ENCODE measurements at places on chromosomes 2 and 18.

GRCh38 chr2:240217431-240218301 is 77.2 kb upstream of the OTOS start:
- no peak for DNase-seq

DNA sequence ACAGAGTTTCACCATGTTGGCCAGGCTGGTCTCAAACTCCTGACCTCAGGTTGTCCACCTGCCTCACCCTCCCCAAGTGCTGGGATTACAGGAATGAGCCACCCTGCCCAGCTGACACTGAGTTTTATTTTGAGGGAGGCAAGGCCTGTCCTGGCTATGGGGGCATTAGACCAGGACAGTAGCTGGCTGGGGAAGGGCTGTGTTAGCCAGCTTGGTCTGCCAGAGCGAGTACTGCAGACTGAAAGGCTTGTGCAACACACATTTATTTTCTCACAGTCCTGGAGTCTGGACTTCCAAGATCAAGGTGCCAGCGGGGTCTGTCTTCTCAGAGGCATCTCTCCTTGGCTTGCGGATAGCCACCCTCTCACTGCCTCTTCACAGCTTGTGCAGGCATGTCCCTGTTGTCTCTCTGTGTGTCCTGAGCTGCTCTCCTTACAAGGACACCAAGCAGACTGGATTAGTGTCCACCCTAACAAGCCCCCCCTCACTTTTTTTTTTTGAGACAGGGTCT is 59.4 kb upstream of the HAAO start:
- DNase-seq, result no peak

DNA sequence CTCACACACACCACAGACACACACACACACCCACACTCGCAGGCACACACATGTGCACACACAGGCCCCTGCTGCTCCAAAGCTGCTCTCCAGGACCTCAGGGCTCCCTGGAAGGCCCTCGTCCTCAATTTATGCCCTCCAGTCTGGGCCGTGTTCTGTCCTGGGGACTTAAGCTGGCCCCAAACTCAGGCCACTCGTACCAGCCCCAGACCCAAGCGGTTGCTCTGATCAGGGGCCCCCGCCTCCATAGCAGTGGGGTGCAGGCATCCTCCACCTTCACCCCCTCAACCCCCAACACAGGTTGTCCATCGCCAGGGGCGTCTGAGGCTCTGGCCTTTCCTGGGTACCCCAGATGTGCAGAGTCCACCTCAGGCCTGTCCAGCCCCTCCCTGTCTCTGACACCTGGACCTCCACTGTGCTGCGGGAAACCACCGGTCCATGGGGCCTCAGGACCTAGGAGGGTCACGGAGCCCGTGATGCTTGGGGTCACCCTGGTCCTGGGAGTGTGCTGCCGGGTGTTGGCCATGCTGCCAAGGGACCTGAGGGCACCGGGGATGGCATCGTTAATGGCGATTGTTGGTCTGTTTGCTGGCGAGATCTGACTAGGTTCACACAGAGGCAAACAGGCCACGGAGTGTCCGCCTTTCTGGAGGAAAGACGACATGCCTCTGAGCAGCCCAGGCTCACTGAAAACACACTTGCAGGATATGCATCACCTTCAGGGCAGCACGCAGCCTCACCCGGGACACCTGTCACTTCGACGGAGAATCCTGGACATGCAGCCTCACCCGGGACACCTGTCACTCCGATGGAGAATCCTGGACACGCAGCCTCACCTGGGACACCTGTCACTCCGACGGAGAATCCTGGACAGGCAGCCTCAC is 155.6 kb downstream of the NDUFA10 start:
- DNase-seq, result no peak

DNA sequence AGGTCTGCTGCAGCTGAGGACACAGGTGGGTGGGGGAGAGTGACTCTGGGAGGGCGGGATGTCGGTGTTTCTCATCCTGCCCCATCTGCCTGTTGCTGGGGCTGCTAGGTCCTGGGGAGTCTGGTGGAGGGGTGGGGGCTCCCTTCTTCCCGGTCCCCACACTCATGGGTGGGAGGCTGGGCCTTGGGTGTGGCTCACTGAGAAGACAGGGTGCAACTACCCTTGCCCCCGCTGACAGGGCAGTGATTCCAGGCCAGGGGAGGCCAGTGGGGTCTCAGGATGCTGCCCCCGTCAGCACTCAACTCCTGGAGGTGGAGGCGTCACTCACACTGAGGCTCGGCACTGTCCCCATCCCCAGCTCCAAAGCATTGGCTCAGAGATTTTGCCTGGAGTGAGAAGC is 7.7 kb upstream of the NFATC1 start:
- no peak for DNase-seq

DNA sequence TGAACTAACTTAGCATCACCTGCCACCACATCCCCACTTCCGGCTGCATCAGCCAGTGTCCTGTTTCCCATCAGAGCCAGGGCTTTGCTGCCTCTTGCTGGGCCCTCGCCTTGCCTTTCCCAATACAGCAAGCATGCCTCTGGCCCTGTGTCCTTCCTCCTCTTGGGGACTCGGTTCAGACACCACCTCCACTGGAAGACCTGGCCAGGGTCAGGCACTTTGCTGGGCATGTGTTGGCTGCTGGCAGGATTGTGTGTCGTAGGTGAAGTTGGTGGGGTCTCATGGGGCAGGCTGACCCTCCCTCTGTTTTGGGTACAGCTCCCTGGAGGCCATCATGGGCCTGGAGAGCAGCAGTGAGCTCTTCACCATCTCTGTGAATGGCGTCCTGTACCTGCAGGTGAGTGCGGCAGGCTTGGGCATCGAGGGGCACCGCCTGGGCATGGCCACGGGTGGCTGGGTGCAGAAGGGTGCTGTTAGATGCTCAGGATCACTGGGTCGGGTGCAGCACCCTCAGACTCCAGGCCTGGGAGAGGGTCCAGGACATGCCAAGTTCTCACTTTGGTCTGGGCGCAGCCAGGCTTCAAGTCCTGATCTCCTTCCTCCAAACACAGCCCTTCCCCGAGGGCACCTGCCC is 6.6 kb downstream of the ERFE start:
- DNase-seq, result no peak

DNA sequence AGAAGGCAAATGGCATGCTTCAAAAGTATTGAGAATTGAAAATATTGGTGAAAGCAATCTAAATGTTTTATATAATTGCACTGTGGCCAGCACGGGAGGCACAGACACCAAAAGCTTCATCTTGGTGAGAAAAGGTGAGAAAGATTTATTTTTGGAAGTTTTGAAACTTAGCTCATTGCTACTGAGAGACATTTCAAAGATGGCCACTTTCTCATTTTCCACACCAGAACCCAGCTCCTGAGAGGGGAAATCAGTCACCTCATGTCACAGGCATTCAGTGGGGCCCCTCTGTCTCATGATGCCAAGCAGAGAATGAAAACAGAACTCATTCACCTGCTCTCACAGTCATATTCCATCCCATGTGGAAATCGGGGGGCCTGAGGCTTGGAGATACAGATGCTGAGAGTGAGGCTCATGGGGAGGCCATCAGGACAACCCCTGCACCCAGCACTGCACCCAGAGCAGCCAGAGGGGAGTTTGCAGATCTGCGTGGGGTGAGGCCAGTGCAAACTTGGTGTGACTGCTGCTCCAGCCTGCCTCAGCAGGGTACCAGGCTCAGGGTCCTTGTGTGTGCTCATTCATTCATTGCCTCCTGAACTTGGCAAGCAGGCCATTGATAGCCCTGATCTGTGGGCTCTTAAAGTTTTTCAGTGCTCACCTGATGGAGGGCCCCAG is 31.4 kb downstream of the IL18R1 start:
- no peak for DNase-seq

DNA sequence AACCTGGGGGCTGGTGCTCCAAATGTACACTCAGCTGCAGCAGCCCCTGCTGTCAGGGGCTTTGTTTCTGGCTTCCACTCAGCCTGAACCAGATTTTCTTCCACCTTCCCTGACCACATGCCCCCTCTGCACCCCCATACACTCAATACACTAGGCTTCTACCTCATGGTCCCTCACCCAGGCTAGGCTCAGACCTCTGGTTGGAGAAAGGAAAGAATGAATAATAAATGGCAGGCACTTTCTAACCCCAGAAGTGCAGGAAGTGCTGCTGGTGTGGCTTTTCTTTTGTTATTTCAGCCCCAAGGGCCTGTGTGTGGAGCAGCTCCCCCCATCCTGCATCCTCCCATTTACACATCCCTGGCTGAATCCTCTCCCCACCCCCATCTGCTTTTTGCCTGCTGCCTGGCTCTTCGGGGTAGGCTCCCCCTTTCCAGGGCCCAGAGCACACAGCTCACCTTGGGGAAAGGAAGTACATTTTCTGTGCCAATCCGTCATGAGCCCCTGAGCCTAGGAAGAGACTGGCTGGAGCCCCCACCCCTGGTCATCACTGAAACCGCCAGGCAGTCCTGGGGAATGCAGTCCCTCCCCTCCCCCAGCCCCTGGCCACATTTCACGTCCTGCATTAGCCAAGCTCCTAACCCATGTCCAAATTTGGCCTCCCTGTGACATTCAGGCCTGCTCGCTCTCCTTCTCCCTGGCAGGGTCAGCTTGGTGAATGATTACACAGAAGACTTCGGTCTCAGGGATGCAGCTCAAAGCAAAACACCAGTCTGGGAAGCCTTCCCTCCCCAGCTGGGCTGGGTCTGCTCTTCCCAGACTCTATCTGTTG is 2.6 kb downstream of the DYSF start:
- no peak for DNase-seq

DNA sequence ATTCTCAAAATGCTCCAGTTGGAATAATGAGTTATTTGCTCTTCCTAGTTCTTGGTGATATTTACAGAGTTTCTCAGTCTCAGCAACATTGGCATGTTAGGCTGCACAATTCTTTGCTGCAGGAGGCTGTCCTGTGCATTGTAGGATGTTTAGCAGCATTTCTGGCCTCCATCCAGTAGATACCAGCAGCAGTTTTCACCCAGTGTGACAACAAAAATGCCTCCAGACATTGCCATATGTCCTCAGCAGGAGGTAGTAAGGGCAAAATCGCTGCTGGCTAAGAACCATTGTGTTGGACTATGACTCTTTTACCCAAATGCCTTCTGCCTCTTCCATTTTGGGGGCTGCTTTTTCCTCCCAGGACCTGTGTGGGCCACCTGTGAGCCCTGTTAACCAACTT is 50.4 kb downstream of the PAX8 start:
- DNase-seq, result no peak

DNA sequence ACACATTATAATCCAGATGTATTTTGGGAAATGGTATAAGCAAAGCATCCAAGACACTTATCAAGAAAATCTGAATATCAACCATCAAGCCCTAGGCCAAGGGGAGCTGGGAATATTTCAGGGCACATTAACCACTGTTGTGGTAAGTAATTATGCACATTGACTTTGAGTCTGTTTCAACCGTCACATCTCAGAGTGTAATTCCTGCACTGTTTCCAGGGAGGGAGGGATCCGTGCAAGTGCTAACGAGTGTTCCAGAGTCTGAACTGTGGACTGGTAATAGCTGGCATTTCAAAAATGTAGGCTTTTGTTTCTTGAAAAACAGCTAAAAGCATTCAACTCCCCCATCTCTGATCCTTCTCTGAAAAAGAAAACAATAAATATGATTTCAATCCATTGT is 681.6 kb downstream of the BCL11A start:
- no peak for DNase-seq

DNA sequence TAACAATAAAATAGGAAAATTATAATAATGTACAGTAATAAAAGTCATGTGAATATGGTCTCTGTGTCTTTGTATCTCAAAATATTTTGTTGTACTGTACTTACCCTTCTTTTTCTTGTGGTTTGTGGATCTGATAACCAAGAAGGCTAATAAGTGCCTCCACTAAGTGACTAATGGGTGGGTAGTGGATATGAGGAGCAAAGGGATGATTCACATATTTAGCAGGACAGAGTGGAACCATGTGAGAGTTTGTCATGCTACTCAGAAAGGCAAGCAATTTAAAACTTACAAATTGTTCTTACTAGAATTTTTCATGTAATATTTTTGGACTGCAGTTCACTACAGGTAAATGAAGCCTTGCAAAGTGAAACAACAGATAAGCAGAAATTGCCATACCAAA is 1241.2 kb upstream of the CDH2 start:
- DNase-seq, result no peak

GRCh38 chr2:202149155-202149762 is 76.2 kb downstream of the KIAA2012 start:
- DNase-seq, result no peak

GRCh38 chr2:63662028-63662804 is 73.5 kb downstream of the MDH1 start:
- DNase-seq, result no peak

GRCh38 chr18:12308386-12309100 is 502 bp downstream of the TUBB6 start:
- no peak for DNase-seq

- DNase-seq, result no peak
Observed at GRCh38 chr2:128776461-128777195, 458.0 kb upstream of the HS6ST1 start.

DNA sequence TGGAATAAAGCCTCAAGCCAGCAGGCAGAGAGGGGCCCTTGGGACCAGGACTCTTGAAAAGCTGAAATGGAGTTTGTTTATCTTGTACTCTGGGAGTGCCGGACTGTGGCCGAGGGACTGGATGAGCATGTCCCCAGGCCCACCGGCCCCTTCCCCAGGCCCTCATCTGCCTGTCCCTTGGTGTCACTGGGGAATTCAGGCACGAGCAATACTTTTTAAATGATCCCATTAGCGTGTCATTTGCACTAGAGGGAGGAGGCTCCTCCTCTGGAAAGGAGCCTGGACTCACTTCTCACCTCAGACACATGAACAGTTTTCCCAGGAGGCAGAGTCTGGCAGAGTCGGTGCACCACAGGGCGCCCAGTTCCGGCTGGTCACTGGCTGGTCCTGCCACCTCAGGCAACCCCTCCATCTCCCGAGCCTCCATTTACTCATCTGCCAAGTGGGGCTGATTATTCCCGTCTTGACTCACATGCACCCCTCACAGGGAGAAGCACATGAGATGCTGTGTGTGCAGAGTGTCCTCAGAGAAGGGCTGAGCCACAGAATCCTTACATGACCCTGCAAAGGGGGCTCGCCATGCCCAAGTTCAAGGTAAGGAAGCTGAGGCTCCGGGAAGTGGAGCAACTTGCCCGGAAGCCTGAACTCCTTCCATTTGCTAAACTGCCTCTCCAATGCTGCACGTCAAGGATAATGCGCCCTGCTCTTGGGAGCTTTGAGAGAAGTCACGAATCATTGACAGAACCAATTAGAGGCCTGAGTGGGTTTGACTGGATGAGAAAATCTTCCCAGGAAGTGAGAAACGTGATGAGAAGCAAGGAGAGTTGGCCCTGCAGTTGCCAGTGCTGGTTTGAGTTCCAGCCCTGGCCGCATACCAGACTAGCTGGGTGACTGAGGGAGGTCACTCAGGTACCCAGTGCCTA is 26.7 kb downstream of the CIB4 start:
- DNase-seq, result no peak

- no peak for DNase-seq
Observed at GRCh38 chr18:46642561-46642960, 14.5 kb downstream of the LOXHD1 start.

DNA sequence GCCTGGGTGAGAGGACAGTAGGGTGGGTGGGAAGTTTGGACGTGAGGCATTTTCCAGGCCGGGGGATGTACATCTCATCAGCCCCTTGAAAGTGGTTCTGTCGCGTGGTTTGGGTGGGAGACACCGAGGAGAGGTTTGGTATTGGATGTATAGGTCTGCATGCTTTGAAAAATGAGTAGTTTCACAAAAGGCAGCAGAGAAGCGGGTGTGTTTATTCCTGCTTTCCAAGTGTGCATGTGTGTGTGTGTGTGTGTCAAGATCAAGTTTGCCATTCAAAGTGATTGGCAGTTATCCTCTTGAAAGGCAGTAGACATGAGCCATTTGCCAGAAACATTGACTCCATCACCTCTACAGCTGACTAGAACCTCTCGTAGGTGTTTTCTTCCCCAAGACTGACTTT is 423.1 kb upstream of the POU3F3 start:
- no peak for DNase-seq

Measured in C1 segment of cervical spinal cord (tissue), 14 donors.